Peyer's patch (tissue), 4 donors: ENCODE measurements at places on chromosomes 5 and 9. TPM values are rescaled to one million over a fixed set of nuclear protein-coding genes. Genes with fewer than 3 reads are reported as not detected.

- H3K36me3 ChIP-seq: no peaks in the 10 kb centered on the region
- H3K27ac ChIP-seq: no peak overlapping the region
- no peaks in the 10 kb centered on the region for H3K27me3 ChIP-seq
Measured at GRCh38 chr5:76526950-76527583, 96.1 kb downstream of the F2RL2 start.

The MARCHF3 gene
- 10.7 TPM for total RNA-seq

DNA sequence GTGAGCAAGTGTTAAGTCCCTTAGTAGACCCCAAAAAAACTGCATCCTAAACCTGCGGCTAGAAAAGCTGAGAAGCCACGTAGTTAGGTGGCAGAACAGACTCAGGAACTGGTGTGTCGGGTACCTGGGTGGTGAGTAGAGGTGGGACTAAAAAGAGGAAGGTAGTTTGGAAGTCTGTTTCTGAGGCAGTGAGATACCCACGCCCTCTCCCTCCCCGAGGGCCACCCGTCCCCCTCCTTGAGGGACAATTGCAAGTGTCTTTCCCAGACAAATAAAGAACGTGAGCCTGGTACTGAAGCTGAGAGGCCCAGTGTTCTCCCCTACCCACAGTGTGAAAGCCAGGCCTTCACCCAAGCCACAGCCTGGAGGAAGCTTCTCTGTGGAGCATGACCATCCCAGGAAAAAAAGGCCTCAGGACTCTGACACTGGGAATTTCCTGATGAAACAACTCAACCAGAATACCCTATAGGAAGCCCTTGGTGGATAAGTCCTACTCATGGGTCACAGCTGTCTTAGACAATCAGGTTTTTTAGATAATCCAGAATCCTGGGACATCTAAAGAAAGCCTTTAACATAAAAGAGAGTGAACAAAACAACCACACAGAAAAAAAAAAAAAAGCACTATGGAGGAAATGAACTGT is 7.0 kb upstream of the CD74 start:
- H3K27ac ChIP-seq: peak overlapping the region; percentile 71
- H3K4me3 ChIP-seq: no peak overlapping the region
- H3K27me3 ChIP-seq: no peaks in the 10 kb centered on the region
- peak; percentile 76 for DNase-seq
- H3K36me3 ChIP-seq: no peaks in the 10 kb centered on the region
- peaks cover 5% of the 10 kb centered on the region for H3K4me1 ChIP-seq

The WDR31 gene
- total RNA-seq: 1.1 TPM

DNA sequence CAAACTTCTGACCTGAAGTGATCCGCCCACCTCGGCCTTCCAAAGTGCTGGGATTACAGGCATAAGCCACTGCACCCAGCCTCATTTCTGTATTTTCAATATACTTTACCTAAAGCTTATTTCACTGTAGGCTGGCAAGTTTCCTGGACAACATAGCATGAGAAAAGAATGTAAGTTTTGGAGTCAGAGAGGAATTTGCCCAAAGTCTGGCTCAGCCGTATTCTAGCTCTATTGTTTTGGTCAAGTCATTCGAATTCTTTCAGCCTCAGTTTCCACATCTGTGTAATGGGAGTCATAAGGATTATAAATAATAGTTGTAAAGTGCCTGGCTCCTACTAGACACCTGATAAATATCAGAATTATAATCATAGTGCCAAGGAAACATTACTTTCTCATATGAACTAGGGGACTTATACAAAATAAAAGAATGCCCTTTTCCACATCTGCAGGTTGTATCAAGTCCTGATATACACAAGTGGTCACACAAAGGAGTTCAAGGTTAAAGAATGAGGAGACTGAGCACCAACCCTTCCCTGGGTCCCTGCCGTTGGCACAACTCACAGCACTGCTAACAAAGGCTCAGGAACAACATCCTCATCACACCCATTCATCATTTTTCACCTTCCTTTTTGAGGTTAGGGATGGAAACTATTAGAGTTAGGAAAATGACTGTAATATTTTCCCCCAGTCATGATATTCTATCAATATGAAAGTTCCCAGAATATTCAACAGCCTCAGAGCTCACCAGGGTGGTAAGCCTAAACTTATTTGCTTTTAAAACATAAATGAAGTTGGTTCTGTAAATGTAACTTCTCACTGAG is 34.6 kb upstream of the RAI14 start:
- no peaks in the 10 kb centered on the region for H3K27me3 ChIP-seq
- no peak overlapping the region for H3K27ac ChIP-seq

DNA sequence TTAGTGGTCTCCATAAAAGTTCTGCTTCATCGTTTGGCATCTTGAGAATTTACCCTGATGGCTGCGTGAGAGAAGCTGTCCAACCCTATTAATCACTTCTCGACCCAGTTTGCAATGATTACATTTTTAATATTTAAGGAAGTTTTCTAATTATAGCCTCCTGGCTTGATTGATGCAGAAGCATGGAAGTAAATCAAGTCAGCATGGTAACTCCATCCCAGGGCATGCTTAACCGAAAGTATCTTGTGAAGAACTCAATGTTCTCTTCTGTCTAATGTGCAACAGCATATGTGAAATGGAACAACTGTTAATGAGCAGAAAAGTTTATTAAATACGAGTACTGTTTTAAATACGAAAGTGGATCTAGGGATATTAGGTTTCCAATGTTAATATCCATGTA is 278.9 kb upstream of the CD180 start:
- no peak for DNase-seq
- no peaks in the 10 kb centered on the region for H3K4me1 ChIP-seq
- H3K27ac ChIP-seq: no peak overlapping the region
- no peaks in the 10 kb centered on the region for H3K27me3 ChIP-seq
- H3K4me3 ChIP-seq: no peak overlapping the region
- no peaks in the 10 kb centered on the region for H3K36me3 ChIP-seq

The AMBP gene
- 4.4 TPM for total RNA-seq

GRCh38 chr5:13552361-13552760 is 392.1 kb downstream of the DNAH5 start:
- H3K36me3 ChIP-seq: no peaks in the 10 kb centered on the region
- no peak overlapping the region for H3K4me3 ChIP-seq
- DNase-seq: no peak
- H3K27me3 ChIP-seq: no peaks in the 10 kb centered on the region

GRCh38 chr5:59483971-59484472 is 409.5 kb downstream of the PDE4D start:
- no peak overlapping the region for H3K27ac ChIP-seq
- no peak overlapping the region for H3K4me3 ChIP-seq
- DNase-seq: no peak
- H3K27me3 ChIP-seq: no peaks in the 10 kb centered on the region
- no peaks in the 10 kb centered on the region for H3K36me3 ChIP-seq
